ENCODE measurements at places on chromosomes 1 and 21. TPM values are rescaled to one million over a fixed set of nuclear protein-coding genes. Genes with fewer than 3 reads are reported as not detected.
A peak's percentile ranks its signal among the peaks of the same experiment; 100 is the strongest.

The TIE1 gene
- total RNA-seq, result 0.23 TPM

The CGN gene
- total RNA-seq, result 0.28 TPM

The CCDC17 gene
- total RNA-seq, result 2.8 TPM

The AZIN2 gene
- total RNA-seq, result 1.4 TPM

The FCRL6 gene
- total RNA-seq, result not detected

The LCE2A gene
- total RNA-seq, result not detected

- DNase-seq, result peak; percentile 87
Observed at GRCh38 chr1:9293533-9294404, 1.1 kb downstream of the SPSB1 start.

DNA sequence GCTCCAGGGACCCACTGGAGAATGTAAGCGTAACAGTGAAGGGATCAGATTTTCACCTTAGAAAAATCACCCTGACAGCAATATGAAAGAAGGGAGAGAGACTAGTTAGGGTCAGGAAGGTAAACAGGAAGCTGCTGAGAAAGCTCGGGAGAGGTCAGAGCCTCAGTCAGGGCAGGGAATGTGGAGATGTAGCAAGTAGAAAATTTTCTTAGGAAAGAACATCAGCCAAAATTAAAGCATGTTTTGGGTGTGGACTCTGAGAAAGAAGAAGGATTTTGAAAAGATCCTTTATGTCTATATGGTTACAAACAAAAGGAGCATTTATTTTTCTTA lies 16.7 kb upstream of the ERICH3 start:
- no peak for DNase-seq

DNA sequence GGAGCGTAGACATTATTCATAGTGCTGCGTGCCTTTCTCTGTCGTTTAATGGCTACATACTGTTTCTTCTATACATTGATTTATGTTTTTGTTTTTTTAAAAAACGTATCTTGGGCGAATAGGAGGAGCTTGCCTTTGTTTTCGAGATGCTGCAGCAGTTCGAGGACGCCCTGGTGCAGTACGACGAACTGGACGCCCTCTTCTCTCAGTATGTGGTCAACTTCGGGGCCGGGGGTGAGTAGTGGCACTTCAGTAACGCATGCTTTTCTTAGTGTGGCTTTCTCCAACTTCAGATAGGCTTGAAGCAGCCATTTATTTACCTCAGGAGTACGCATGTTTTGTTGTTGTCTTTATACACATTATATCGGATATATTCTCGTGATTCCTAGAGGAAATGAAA lies 46.9 kb downstream of the TRAPPC10 start:
- DNase-seq, result no peak

DNA sequence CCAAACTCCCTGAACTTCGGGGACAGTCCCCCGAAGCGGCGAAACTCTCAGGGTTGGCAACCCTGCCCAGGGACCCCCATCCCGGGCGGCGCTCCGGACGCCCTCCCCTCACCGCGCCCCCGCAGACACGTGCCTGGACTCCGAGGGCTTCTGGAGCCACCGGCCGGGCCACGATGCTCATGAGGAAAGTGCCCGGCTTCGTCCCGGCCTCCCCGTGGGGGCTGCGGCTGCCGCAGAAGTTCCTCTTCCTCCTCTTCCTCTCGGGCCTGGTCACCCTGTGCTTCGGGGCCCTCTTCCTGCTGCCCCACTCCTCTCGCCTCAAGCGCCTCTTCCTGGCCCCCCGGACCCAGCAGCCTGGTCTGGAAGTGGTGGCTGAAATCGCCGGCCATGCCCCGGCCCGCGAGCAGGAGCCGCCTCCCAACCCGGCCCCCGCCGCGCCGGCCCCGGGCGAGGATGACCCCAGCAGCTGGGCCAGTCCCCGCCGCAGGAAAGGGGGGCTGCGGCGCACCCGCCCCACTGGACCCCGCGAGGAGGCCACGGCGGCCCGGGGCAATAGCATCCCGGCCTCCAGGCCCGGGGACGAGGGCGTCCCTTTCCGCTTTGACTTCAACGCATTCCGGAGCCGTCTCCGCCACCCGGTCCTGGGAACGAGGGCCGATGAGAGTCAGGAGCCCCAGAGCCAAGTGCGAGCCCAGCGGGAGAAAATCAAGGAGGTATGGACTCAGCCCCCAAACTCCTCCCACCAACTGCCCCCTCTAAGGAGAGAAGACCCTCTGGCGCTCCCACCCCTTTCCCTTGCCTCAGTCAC lies 1.2 kb downstream of the MAN1C1 start:
- peak; percentile 67 for DNase-seq

- DNase-seq, result no peak
Observed at GRCh38 chr1:33512226-33513011, 40.0 kb downstream of the ZSCAN20 start.

GRCh38 chr1:43554444-43554992 lies 23.8 kb downstream of the PTPRF start:
- peak; percentile 82 for DNase-seq

GRCh38 chr21:35376406-35377135 lies 327.5 kb upstream of the RUNX1 start:
- no peak for DNase-seq

DNA sequence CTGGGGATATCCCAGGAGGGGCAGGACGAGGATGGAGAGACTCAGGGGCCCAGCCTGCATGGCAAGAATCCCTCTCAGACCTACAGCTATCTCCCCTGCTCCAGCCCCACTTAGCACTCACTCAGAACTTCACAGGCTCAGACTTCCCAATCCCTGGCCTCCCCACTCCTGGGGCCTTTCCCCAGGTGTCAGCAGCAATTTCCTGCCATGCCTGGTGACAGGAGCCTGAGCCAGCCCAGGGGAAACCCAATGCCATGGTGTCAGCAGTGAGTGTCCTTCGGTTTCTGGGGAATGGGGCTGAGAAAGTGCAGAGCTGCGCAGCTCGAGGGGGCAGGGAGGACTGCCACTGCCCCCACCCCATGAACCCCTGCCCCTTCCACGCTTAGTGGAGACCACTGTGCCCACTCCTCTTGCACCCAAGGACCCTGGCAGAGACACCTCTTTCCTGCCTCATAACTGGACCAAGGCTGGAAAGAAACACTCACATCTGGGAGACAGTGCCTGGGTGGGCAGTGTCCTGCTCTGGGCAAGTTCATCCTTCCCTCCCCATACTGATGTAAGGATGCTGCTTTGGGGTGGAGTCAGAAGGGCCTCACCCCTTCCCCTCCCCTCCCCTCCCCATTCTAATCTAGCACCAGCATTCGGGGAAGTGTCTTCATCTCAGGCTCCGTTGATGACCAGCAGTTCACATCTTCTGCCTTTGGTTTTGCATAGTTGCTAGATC lies 17.1 kb upstream of the UBL4B start:
- no peak for DNase-seq

DNA sequence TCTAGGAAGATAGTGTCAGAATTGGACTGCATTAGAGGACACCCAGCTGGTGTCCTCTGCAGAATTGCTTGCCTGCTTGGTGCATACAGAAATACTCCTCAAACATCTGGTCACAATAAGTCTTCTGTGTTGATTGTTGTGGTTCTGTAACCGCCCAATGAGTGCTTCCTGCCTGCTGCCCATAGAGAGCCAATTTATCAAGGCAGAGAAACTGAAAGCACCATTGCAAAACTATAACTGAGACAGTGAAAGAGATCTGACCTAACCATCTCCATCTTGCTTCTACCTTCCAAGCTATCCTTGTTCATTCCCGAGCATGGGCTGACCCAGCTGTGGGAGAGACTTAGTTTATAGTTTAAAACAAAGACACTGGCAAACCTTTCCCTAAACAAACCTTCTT lies 462.4 kb upstream of the RGS18 start:
- DNase-seq, result no peak

- DNase-seq, result no peak
Observed at GRCh38 chr1:205373022-205373797, 16.5 kb upstream of the KLHDC8A start.

- DNase-seq, result no peak
Observed at GRCh38 chr1:222053790-222054294, 312.0 kb upstream of the DUSP10 start.

DNA sequence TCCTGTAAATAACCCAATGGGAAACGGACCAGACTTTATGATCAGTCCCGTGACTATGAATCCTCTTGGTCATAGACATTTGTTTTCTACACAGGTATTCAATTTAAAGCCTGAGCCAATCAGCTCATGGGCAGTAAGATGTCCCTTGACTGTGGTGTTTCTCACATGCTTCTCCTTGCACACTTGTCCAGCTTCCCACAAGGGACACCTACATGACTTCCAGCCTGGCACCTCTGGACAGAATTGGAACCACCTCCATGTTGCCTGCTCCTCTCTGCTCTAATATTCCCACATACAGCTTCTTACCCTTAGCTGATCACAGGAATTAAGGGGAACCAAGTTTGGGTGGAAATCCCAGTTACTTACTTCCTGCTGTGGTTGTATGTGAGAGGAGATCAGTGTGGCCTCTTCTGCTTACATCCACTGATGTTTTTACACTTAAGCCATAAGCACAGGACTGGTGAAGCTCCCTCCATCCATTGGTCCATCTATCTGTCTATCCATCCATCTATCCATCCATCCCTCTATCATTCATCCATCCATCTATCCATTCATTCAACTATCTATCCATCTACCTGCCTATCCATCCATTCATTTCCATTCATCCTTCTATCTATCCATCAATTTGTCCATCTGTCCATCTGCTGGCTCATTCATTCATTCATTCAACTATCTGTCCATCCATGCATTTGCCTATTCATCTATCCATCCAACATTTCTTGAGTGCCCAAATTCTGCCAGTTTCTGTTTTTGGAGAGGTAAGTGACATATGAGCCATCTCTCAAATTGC lies 16.4 kb downstream of the RUNX1 start:
- DNase-seq, result no peak

Measured in activated CD4-positive, alpha-beta T cell treated with anti-CD3 and anti-CD28 coated beads, Interleukin-2, amount 10 ng/mL, durations not matched to agents 24 days and 14 days (primary cell).